ENCODE measurements at places on chromosomes 5 and 9. TPM values are rescaled to one million over a fixed set of nuclear protein-coding genes. Genes with fewer than 3 reads are reported as not detected.

LCP2 gene
- total RNA-seq: 393 TPM

GCNT1 gene
- total RNA-seq: 23.0 TPM

CTNND2 gene
- not detected for total RNA-seq

ALDH1B1 gene
- total RNA-seq: 13.5 TPM

RRAGA gene
- total RNA-seq: 43.5 TPM

KCNN2 gene
- total RNA-seq: not detected

DNA sequence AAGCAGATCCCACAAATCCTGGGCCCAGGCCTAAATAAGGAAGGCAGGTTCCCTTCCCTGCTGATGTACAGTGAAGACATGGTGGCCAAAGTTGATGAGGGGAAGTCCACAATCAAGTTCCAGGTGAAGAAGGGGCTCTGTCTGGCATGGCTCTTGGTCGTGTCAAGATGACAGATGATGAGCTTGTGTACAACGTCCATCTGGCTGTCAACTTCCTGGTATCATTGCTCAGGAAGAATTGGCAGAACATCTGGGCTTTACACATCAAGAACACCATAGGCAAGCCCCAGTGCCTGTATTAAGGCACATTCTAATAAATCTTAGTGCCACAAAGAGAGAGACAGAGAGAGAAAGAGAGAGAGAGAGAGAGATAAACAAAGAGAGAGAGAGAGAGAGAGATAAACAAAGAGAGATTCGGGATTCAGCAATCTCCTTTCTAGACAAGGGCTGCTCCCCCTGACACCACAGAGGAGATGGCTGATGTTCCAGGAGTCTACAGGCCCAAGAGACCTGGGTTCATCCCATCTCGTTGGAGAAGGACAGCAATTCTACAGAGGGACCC, 45.5 kb upstream of the HSPA9 start:
- H3K4me3 ChIP-seq: no peak overlapping the region
- no peaks in the 10 kb centered on the region for H3K4me1 ChIP-seq
- no peak overlapping the region for H3K27ac ChIP-seq
- DNase-seq: no peak
- no peaks in the 10 kb centered on the region for H3K36me3 ChIP-seq

- no peak overlapping the region for H3K27ac ChIP-seq
- H3K27me3 ChIP-seq: peaks cover 3% of the 10 kb centered on the region
- H3K36me3 ChIP-seq: no peaks in the 10 kb centered on the region
- no peak for DNase-seq
Observed at GRCh38 chr5:170751631-170752030, 31.9 kb upstream of the GABRP start.

GRCh38 chr5:174064171-174064570, 18.7 kb downstream of the NSG2 start:
- no peak for DNase-seq
- peaks cover 3% of the 10 kb centered on the region for H3K27me3 ChIP-seq
- no peak overlapping the region for H3K27ac ChIP-seq
- no peaks in the 10 kb centered on the region for H3K4me1 ChIP-seq
- no peaks in the 10 kb centered on the region for H3K36me3 ChIP-seq

GRCh38 chr5:170067152-170067551, 38.5 kb upstream of the FOXI1 start:
- no peaks in the 10 kb centered on the region for H3K27me3 ChIP-seq
- peak overlapping the region; percentile 45 for H3K27ac ChIP-seq
- peaks cover 58% of the 10 kb centered on the region for H3K36me3 ChIP-seq
- H3K4me1 ChIP-seq: no peaks in the 10 kb centered on the region
- DNase-seq: no peak

GRCh38 chr5:165504674-165505073, 1999.3 kb downstream of the MAT2B start:
- no peaks in the 10 kb centered on the region for H3K27me3 ChIP-seq
- no peaks in the 10 kb centered on the region for H3K36me3 ChIP-seq
- no peaks in the 10 kb centered on the region for H3K4me1 ChIP-seq

GRCh38 chr5:2754581-2755075, 3.2 kb upstream of the IRX2 start:
- H3K4me1 ChIP-seq: peaks cover 6% of the 10 kb centered on the region
- H3K27ac ChIP-seq: no peak overlapping the region
- no peak for DNase-seq
- H3K36me3 ChIP-seq: peaks cover 8% of the 10 kb centered on the region
- peaks cover 61% of the 10 kb centered on the region for H3K27me3 ChIP-seq
- no peak overlapping the region for H3K4me3 ChIP-seq

DNA sequence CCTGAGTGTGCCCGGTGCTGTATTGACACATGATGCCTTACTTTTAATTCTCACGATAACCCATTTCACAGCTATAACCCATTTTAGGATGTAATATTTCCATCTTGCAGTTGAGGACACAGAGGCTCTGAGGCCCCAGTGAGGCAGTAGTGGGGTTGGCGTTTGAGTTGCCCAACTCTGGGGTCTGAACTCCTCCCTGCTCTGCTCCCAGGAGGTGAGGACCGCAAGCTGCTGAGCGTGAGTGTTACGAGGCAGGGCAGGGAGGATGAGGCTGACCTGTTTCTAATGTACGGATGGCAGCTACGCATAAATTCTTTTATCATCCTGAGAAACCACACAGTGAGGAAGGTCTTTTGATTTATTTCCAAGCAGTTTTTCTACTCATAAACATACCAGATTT, 11.4 kb downstream of the LRRC8A start:
- DNase-seq: no peak
- H3K4me1 ChIP-seq: peaks cover 54% of the 10 kb centered on the region
- H3K36me3 ChIP-seq: peaks cover 34% of the 10 kb centered on the region
- H3K27ac ChIP-seq: peak overlapping the region; percentile 5
- H3K4me3 ChIP-seq: no peak overlapping the region
- no peaks in the 10 kb centered on the region for H3K27me3 ChIP-seq

DNA sequence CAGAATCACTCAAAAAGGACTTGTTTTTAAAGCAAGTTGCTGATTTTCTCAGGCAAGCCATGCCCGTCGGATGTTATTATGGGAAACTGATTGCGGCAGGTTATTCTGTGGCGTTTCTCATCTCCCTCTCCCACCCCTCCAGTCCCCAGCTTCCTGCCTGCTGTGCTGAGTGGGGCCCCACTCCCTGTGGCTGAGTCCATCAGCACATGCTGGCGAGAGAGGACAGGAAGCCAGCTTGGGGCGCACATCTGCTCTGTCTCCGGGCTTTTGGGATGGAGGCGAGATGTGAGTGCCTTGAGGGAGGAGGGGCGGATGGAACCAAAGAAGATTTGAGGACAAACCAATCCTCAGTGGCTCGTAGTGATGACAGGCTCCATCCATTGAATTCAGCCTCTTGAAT, 108.0 kb downstream of the DAPK1 start:
- no peak for DNase-seq
- no peaks in the 10 kb centered on the region for H3K36me3 ChIP-seq
- peaks cover 11% of the 10 kb centered on the region for H3K27me3 ChIP-seq
- H3K4me3 ChIP-seq: no peak overlapping the region
- H3K27ac ChIP-seq: no peak overlapping the region

GRCh38 chr5:107383414-107383813, 287.3 kb downstream of the EFNA5 start:
- H3K4me1 ChIP-seq: peaks cover 14% of the 10 kb centered on the region
- no peak overlapping the region for H3K27ac ChIP-seq
- H3K27me3 ChIP-seq: peaks cover 11% of the 10 kb centered on the region
- no peak for DNase-seq

- no peak for DNase-seq
- no peak overlapping the region for H3K4me3 ChIP-seq
- no peaks in the 10 kb centered on the region for H3K27me3 ChIP-seq
- no peaks in the 10 kb centered on the region for H3K36me3 ChIP-seq
Observed at GRCh38 chr9:82721593-82721992, 341.3 kb downstream of the RASEF start.

DNA sequence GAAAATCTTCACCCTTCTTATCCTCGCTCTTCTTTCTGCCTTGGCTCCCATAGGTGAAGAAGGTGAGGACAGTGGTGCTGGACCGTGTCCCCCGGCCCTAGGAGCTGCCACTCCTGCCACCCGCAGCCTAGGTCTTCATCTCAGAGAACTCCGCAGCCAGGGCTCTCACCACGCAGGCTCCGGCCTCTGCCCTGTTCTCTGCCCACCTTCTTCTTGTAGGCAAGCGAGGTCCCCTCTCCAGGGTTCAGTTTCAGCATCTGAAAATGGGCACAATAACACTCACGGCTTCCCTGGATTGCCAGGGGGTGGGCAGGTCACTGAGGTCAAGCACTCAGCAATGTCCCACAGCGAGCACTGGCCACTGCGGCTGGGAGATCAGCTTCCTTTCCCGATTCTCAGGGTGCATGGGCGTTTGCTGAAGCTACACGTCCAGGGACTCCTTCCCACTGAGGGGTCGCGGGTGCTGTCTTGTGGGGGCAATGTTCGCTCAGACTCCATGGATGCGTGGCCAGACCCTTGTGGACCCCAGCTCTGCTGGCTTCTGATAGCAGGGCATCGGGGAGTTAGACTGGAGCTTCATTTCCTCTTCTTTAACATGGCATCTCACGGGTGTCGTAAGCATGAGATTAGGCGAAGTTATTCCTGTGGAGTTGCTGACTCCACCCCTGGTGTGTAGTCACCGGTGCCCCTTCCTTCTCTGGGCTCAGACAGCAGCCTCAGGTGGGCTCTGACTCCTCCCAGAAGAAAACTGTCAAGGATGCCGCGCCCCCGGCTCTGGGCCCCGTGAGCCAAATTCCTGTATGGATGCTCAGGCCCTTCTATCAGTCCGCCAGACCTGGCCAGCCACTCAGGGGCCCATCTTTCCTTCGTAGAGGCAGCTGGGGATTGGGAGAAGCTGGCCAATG, 145.1 kb upstream of the IRX2 start:
- H3K4me3 ChIP-seq: no peak overlapping the region
- no peak overlapping the region for H3K27ac ChIP-seq
- H3K4me1 ChIP-seq: no peaks in the 10 kb centered on the region
- no peaks in the 10 kb centered on the region for H3K36me3 ChIP-seq
- no peak for DNase-seq

DNA sequence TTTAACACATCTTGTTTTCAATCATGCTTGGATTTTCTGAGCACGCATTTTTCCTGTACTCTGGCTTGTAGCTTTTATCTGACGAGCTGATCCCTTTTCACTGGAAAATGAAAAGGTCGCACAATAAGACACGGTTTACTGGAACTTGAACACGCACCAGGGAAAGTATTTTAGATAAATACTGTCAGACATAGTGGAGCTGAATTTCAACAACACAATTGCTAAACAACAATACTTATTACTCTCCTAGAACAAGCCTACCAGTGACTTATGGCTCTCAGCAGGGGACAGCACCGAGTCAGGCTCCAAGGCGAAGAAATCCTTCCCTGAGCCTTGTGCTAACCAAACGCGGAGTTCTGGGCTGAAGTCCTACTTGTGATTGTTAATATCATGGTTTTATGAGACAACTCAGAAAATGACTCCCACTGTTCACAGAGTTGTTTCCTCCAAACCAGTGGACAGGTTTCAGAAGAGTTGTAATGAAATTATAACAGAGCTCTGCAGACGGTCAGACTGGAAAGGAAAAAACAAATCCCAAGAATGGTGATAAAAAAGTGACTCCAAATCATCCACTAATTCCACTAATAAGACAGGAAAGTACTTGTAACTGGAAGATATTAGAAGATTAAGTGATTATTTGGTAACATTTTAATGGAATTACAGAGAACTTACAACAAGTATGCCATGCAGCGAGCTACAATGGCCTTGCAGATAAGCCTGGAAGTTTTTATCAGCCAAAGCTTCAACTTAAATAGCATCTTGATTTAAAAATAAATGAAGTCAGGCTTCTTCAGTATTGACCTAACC, 359.6 kb downstream of the EBF1 start:
- H3K36me3 ChIP-seq: no peaks in the 10 kb centered on the region
- DNase-seq: no peak
- no peak overlapping the region for H3K27ac ChIP-seq

- no peak for DNase-seq
- H3K27me3 ChIP-seq: no peaks in the 10 kb centered on the region
- H3K36me3 ChIP-seq: peaks cover 44% of the 10 kb centered on the region
Observed at GRCh38 chr5:177336112-177336511, 15.4 kb downstream of the LMAN2 start.

DNA sequence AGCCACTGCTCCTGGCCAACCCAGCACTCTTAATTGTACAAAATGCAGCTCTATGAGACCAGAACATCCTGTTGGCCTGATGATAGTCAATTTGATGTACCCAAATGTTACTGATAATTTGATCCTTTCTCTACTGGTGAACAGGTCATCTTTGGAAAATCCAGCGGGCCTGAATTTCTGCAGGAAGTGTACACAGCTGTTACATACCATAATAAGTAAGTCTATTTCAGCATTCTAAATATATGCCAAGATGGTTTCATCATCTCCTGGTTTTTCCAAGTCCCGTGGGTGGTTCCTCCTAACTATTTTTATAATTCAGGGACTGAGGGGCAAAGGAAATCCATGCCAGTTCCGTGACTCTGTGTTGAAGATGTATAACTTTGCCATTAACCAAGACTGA, 155.4 kb downstream of the DOCK8 start:
- H3K4me3 ChIP-seq: no peak overlapping the region
- DNase-seq: no peak
- peaks cover 81% of the 10 kb centered on the region for H3K36me3 ChIP-seq

GRCh38 chr9:107488375-107489143, 1.0 kb downstream of the KLF4 start:
- H3K27me3 ChIP-seq: peaks cover 73% of the 10 kb centered on the region
- H3K4me1 ChIP-seq: peaks cover 15% of the 10 kb centered on the region
- H3K36me3 ChIP-seq: no peaks in the 10 kb centered on the region
- peak overlapping the region; percentile 40 for H3K4me3 ChIP-seq
- DNase-seq: no peak

DNA sequence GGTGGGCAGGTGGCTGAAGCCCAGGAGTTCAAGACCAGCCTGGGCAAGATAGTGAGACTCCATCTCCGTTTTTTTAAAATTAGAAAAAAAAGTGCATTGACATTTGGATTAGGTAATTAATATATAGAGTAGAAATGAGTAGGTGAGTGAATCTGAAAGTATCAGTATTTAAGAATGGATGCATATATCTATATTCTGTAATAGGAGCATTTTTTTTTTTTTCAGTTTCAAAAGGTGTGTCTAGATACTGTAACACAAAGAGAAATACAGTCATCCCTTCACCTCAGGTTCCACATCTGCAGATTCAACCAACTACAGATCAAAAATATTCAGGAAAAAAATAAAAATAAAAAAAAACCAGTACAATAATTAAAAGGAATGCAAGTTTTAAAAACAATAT, 50.8 kb downstream of the RBM27 start:
- no peak for DNase-seq
- H3K4me3 ChIP-seq: no peak overlapping the region
- H3K4me1 ChIP-seq: peaks cover 9% of the 10 kb centered on the region
- H3K27me3 ChIP-seq: no peaks in the 10 kb centered on the region
- H3K27ac ChIP-seq: no peak overlapping the region
- H3K36me3 ChIP-seq: peaks cover 33% of the 10 kb centered on the region
